Caki2 (cell line): ENCODE measurements at places on chromosomes 4 and X. TPM values are rescaled to one million over a fixed set of nuclear protein-coding genes. Genes with fewer than 3 reads are reported as not detected.
A peak's percentile ranks its signal among the peaks of the same experiment; 100 is the strongest.

GRCh38 chrX:109472939-109473735 is 8.7 kb downstream of the GUCY2F start:
- peak; percentile 51 for DNase-seq

GRCh38 chrX:146278381-146278780 is 460.8 kb downstream of the SLITRK2 start:
- DNase-seq = no peak

DNA sequence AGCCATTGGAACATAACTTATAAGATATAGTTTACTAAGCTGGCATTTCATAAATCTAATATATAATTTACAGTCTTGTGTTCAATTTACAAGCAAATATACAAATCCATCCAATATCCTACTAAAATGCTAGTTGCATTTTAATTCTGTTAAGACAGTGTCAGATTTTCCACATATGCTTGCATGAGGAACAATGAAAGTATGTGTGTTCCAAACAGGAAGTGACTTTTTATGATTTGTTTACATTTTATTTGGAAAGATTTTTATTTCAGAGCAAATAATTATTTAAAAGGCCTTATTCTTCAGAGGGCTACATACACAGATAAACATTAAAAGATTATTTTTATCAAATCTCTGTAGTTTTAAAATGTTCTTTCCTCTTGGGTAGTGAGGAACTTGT is 130.1 kb downstream of the KLHL34 start:
- no peak for DNase-seq

DNA sequence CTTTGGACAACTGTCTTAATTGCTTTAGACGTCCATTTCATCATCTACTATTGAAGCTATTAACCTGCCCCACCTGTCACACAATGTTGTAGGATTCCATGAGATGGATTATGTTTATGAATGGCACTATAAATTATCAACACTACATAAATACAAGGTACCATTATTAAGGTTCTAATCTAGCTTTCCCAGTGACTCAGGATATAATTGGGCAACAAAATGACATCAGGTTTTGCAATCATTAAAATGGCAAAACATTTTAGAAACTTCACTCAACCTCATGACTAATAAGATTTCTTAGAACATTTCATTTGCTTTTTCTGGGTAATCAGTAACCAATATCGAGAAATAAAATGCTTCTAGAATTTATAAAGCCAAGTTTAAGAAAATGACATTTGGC is 9.2 kb downstream of the HOPX start:
- DNase-seq = peak; percentile 15

NLGN4X gene
- 12.5 and 36.6 TPM in 2 replicates for total RNA-seq

IL1RAPL1 gene
- 0.17 and 1.6 TPM in 2 replicates for total RNA-seq

MEPE gene
- total RNA-seq = not detected in 2 replicates

KLHL4 gene
- 4.3 and 18.2 TPM in 2 replicates for total RNA-seq

NXF2B gene
- not detected in 2 replicates for total RNA-seq
